ENCODE measurements at places on chromosomes 2 and 18.

- DNase-seq, result no peak
These were observed 187.0 kb upstream of the FN1 start for GRCh38 chr2:215622837-215623236.

GRCh38 chr2:108236676-108237335 lies 3.0 kb upstream of the SULT1C3 start:
- DNase-seq, result no peak

- DNase-seq, result no peak
These were observed 42.8 kb downstream of the METTL8 start for GRCh38 chr2:171390941-171391516.

DNA sequence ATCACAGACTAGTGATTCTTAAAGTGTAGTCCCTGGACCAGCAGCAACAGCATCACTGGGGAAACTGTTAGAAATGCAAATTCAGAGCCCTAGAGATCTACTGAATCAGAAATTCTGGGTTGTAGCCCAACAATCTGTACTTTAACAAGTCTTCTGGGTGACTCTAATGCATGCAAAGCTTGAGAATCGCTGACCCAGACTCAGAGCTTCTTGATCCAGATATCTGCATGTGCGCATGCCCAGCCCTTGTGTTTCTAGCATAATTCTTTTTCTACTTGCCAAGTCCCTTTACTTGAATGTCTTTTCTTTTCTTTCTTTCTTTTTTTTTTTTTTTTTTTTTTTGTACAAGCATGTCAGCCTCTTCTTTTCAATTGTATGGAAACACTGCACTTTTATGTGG lies 60.4 kb downstream of the FIGN start:
- DNase-seq, result no peak

- DNase-seq, result no peak
These were observed 44.4 kb downstream of the CCDC195 start for GRCh38 chr2:224671731-224672130.

DNA sequence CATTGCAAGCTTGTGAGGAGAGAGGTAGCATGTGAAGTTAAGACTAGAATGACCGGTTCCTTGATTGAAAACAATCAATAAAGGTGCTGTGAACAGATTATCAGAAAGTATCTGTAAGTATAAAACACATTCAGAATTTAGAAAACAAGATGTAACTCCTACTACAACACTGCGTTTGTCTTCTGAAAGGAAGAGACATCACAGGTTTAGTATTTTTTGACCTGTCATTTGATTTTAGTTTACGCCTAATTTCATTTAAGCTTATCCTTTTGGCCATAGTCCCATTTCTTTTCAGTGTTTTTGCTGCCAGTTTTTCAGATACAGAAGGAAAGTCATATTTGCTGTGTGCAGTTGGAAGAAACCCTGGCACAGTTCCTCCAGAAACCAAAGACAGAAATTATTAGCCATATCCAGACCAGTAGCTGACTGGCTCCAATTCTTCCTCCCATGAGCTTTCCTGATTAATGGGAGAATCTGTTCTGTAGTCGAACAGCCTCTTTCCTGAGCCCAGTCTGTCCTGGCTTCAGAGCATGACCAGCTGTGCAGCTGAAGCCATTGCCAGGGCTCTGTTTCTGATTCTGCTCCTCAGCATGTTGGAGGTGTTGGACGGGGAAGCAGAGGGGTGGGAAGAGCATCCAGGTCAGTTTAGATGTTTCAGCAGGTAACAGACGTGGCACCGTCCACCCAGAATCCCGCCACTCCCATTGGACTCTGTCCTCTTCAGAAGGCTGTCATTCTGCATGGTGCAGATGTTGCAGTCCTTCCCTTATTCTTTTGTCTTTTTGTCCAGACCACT lies 61.0 kb downstream of the CRIM1 start:
- DNase-seq, result no peak

DNA sequence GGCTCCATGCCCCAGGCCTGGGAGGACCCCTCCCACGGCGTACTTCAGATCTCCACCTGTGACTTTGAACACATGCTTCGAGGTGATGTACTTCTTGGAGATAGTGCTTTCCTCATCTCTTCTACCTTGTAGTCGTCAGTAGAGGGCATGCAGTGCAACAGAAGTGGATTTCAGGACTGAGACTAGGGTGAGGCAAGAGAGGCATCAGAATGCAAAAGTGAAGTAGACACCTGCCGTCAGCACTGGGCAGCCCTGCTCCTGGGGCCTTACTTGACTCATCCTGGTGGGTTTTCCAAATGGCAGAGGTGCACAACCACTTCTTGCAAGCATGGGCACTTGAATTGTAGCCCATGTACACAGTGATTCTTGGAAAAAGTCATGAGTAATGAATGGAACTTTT lies 258.8 kb downstream of the NEDD4L start:
- no peak for DNase-seq

GRCh38 chr2:28656937-28657615 lies 94.6 kb upstream of the PPP1CB start:
- DNase-seq, result no peak

DNA sequence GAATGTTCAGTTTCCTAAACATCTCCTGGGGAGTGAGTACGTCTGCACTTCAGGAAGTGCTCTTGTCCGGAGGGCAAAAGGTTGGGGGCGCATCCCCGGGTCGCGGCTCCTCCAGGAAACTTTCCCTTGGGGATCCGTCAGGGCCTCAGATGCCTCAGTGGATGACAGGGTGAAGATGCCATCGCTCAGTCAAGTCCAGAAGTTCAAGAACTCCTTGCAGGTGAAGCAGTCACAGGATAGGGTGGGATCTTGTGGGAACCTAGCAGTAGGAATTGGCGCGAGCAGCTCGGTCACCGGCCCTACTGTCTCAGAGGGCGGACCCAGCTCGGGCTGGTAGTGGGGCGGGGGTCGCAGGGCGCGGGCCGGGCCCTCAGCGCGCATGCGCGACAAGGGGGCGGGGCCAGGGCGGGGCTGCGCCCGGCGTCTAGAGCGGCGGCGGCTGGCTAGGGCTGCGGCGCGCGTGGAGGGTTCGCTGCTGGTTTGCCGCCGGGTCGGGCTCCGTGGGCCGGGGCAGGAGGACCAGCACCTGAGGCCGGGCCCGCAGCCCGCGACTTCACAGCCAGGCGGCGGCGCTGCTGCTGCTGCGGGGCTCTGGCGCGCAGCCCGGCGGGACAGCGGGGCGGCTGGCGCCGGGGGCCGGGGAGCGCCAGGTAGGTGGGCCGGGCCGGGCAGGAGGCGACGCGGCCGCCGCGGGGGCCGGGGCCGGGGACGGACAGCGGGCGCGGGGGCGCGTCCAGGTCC lies at the start of gene INPP4A:
Gene INPP4A (plus strand): TSS at position 423 of the 741 bp plus-strand sequence. CDS start 75,191 bp downstream, outside the sequence.
- peak; percentile 88 for DNase-seq

DNA sequence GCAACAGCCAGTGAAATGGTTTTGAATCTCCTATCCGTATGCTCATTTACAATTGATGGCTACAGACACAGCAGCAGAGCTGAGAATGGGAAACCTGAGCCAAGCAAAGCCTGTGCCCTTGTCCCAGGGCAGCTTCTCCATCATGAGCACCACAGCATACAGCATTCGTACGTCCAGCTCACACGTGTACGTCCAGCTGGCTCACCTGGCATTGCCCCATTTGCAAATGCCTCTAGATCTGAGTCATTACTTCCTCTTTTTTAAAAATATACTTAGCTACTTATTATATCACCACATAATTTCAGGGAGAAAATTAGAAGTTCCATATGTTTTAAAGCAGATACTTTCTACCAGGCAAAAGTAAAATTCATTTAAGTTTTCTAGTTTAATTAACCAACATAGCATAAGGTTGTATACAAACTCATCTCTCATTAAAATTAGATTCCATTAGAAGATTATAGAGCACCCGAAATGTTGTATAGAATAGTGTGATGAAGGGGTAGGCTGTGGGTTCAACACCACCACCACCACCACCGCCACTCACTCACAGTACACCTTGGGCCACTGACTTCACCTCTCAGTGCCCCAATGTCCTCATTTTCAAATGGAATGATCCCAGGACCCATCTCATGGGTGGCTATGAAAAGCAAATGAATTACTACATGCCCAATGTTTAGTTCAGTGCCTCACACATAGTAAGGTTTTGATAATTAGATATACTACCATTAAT lies 31.4 kb upstream of the TMEM177 start:
- no peak for DNase-seq

DNA sequence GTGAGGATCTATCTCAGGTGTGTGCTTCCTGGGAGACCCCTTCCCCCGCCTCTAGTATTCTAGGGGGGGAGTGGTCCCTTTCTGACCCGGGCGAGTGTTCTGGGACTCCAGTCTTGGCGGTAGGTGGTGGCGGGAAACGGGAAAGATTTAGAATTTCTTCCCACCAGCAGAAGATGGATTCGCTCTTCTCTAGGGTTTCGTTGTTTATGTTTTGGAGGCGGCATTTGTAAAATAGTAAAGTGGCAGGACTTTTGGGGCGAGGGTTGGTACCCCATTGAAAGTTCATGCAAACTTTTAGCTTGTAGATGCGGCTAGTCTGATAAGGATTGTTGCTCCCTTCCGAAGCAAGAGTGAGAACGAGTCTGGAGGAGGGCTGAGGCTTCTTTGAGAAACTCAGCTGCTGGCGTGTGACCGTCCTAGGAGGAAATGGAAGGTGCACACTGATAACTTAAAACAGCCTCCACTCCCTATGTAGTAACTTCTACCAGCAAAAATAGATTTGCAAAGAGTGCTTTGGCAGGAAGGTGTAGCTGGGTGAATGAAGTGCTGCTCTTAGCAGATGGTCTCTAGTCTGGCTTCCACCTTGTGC lies 412 bp downstream of the GPD2 start:
- no peak for DNase-seq

Data from mesothelial cell of epicardium (in vitro differentiated cells).